CD4-positive, alpha-beta T cell treated with Interleukin-1 beta for 1 hour (primary cell): ENCODE measurements at places on chromosomes 2 and 18.

- DNase-seq: no peak
Observed at GRCh38 chr2:126719191-126719832, 63.4 kb downstream of the GYPC start.

DNA sequence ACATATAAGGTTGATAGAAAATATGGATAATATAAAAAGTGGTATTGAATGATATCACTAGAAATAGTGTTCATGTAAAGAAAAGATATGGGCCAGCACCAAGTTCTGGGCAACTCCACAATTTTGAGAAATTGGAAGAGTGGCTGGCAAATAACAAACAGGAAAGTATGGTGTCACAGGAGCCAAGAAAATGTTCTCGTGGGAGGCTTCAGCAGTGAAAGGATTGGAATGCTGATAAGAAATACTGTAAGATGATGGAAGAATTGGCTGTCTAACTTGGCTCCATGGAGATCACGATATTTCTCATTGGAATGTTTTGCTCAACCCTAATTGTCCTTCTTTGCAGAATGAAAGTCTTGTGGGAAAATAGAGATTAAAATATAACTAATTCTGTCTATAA lies 856.8 kb downstream of the DPP10 start:
- DNase-seq: no peak

DNA sequence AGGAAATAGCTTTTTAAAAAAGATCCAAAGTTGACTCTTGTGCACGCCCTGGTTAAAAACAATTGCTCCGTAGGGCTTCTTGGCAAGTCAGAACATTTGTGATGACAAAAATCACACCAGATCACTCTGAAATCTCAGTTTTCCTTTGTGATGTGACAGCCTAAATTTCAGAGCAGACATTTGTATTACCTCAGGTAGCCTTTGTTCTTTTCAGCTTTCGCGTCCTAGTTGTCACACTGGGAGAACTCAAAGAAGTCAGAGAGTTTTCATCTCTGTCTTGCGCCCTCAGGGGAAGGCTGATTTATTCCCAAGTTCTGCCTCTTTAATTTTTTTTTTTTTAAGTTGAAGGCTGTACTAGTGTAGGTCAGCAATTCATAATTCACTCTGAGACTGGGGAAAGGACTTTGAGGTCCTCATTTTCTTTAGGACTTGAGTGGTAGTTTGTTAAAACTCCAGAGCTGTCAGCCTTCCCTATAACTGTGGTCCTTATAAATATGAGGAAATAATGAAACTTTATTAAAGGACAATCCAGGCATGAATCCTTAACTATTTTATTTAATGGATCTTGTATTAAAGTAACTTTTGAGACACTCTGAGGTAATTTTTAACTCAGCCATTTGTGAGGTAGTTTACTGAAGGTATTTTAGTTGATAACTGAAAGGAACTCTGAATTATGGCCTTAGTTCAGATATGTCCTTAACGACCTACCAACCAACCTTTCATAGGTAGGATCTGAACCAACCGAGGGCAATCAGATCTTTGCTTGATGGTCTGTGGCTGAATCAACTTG lies 525.1 kb upstream of the FAM98A start:
- DNase-seq: no peak

GRCh38 chr18:36590621-36591580 lies 237.9 kb downstream of the TPGS2 start:
- no peak for DNase-seq

DNA sequence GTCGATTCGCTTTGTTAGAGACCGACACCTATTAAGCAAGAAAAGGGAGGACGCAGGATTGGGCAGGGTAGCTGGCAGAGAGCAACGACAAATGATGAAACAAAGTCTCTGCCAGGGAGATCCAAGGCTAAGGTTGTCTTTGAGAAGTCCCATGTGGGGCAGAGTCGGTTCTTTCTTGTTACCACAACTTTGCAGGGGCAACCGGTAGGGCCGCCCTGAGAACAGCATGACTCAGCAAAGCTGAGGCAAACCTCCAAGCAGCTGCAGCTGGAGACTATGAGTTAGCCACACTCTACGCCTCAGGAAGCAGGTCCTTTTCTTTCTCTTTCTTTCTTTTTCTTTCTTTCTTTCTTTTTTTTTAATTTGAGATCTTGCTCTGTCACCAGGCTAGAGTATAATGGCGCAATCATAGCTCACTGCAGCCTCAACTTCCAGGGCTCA lies 452.3 kb upstream of the ID2 start:
- DNase-seq: peak; percentile 58

GRCh38 chr2:204122425-204122824 lies 185.9 kb downstream of the ICOS start:
- no peak for DNase-seq

DNA sequence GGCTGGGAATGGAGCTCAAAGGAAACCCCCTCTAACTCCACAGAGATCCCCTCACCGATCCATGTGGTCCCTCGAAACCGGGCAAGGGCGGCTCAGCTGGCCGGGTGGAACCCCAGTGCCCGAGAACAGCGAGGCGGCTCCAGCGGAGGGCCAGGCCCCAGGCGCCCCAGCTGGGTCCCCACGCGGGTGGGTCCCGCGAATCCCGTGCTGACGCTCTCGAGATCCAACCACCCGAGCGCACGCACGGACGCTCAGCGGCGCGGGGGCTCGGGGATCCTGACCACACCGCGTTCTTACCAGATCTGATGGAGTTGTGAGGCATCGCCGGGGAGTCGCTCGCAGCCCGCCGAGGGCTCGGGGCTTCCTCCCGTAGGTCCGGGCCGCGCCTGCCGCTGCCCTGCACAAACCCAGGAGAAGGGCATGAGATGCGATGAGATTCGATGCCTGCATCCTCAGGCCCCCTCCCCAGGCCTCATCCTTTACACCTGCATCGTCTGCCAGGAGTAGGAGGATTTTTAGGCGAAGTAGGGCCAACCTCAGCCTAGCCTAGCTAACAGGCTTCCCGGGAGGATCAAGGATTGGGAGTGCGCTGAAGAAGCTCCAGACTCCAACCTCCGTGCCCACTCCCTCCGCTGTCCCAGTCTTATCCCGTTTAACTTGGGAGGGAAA lies 514 bp downstream of the PAX8 start:
- no peak for DNase-seq

DNA sequence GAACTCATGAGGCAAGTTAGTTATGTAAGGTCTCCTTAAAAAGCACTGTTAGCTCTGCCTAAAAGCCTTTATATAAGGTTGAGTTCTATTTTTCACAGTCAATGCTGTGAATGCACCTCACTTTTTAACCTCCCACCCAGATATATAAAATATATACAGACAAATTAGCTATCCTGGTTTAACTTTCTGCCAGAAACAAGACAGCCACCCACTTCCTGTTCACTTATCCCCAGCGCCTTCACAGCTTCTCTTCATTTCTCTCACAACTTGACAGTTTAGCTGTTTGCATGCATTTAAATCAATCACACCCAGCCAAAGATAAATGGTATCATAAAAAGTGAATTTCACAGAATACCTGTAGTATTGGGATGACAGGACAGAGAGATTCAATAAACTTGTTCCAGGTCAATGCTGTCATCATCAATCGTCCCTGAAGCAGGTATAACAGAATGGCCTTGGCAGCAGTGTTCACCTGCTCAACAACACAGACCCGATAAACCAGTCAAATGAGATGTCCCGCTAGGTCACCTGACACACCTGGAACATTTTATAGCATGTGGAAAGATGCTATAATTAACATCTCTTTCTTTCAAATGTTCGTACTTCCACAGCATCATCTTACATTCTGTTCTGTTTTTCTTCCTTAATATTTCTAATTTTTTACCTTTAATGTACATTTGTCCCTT lies 55.7 kb downstream of the RTTN start:
- DNase-seq: no peak

- DNase-seq: no peak
Observed at GRCh38 chr18:11019295-11020105, 129.9 kb downstream of the PIEZO2 start.

GRCh38 chr2:15687720-15688119 lies 96.1 kb downstream of the DDX1 start:
- no peak for DNase-seq

GRCh38 chr2:181178130-181178529 lies 197.7 kb downstream of the UBE2E3 start:
- no peak for DNase-seq

DNA sequence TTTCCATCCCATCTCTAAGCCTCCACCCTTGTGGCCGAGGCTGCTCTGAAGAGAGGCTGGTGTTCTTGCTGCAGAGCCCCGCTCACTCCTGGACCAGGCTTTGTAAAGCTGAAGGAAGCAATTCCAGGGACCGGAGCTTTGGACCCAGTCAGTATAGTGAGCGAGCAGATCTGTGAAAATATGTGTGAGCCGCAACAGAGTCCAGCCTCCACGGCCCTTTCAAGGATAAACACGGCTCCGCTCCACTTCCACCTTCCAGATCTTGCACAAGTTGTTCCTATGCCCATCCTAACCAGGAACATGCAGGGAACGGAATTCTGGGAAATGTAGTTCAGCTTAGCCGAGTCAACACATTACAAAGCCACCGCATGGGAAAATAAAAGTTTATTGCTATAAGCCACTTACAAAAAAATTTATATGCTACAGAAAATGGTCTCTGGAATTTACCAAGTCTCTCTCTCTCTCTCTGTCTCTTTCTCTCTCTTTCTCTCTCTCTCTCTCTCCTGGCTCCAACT lies 151.7 kb upstream of the ZNF521 start:
- no peak for DNase-seq
